ENCODE measurements at places on chromosomes 2 and 18.

DNA sequence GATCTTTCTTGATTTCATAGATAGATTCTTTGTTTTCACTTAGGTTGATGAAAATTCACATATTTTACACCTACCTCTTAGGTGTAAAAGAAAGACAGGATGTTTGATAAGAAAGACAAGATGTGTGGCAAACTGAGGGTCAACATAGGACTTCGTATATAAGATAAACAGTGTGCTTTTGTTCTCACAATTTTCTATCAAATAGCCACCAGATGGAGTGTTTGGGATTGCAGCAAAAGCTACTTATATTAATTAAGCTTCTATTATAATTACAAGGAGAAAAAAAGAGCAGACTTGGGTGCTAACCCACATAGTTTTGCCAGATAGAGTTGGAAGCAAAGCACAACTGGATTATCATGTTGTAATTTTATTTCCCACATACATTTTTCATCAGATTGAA, 232.9 kb downstream of the CDH7 start:
- no peak for DNase-seq

GRCh38 chr2:56232912-56233311, 49.1 kb downstream of the CCDC85A start:
- no peak for DNase-seq

DNA sequence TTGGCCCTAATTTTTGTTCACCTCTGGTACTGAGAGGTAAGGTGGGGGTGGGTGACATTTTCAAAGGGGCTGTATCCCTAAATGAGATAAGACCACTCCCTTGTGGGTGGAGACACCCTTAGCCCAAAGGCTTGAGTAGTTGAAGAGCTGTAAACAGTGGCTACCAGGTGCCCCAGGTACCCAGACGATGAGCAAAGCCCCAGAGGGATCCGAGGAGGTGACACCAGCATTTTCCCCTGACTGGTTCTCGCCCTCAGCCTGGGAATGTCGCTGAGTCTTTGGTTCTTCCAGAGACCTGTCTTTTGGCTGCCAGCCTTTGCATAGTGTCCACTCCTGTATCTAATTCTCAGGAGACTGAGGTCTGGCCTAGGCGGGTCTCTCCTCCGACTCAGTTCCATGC, 36.5 kb downstream of the RRM2 start:
- no peak for DNase-seq

- no peak for DNase-seq
These were observed 1.5 kb downstream of the MSH6 start for GRCh38 chr2:47784352-47784851.

- DNase-seq = peak; percentile 48
These were observed 50.7 kb downstream of the DAPL1 start for GRCh38 chr2:158845859-158846258.

DNA sequence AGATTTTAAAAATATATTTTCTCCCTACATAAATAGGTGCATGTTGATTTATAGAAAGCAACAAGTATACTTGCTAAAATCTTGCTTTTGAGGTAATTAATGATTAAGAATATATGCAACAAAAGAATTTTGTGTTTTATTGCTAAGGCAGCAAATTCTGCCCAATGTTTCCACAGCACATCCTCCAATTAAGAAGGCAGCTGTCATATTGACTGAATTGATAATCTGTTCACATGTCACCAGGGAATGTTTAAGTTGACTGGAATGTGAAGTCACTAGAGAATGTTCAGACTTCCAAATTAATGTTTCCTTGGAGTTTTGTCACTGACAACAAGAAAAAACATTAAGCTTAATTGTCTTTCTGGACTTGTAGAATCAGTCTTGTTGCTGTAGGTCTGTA, 1602.7 kb upstream of the SLC39A10 start:
- DNase-seq = no peak

Data from GM23248 (cell line).